Stimulated activated CD8-positive, alpha-beta memory T cell treated with anti-CD3 and anti-CD28 coated beads, Interleukin-4, amount 100 ng/mL, for 48 hours (primary cell): ENCODE measurements at places on chromosomes 11 and 22.

GRCh38 chr11:20597154-20597679 is 2.2 kb upstream of the SLC6A5 start:
- DNase-seq: no peak

DNA sequence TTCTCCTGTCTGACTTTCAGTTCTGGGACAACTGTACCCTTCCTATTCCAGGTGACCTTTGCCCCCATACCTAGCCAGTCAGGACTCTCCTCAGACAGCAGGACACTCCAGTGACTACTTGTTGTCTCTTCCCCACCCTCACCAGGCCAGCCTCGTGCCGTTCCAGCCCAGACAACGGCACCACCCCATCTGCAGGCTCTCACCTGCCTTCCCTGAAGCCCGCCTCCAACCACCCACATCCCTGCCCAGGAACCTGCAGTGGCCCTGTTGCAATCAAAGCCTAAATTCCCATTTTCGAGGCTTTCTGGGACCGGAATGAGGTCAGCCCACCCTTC is 3.7 kb downstream of the IL2RB start:
- peak; percentile 34 for DNase-seq

GRCh38 chr11:5367448-5368074 is 16.1 kb upstream of the OR51M1 start:
- DNase-seq: no peak

DNA sequence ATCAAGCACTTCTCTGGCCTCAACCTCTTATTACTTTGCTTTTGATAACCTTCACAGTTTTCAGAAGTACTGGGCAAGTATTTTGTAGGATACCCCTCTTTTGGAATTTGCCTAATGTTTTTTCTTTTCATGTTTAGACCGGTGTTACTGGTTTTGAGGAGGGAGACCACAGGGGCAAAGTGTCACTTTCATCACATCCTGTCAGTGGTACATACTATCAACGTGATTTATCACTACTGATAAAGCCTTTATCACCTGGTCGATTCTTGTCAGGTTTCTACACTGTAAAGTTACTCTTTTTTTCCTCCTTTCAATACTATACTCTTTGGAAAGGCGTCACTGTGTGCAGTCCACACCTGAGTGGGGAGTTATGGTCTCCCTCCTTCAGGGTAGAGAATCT is 26.7 kb downstream of the QSER1 start:
- no peak for DNase-seq

- no peak for DNase-seq
These were observed 12.3 kb downstream of the LTO1 start for GRCh38 chr11:69662806-69663205.

DNA sequence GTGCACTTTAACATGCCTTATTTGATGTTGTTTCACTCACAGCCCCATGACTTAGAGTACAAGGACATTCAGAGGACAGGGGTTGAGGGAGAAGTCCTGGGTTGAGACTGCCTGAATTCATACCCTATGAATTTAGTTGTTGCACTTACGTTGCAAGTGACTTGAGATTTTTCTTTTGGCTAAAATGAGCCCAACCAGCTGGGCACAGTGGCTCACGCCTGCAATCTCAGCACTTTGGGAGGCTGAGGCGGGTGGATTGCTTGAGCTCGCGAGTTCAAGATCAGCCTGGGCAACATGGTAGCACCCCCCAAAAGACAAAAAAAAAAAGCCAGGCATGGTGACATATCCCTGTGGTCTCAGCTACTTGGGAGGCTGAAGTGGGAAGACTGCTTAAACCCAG is 7.3 kb upstream of the GRK3 start:
- DNase-seq: no peak

DNA sequence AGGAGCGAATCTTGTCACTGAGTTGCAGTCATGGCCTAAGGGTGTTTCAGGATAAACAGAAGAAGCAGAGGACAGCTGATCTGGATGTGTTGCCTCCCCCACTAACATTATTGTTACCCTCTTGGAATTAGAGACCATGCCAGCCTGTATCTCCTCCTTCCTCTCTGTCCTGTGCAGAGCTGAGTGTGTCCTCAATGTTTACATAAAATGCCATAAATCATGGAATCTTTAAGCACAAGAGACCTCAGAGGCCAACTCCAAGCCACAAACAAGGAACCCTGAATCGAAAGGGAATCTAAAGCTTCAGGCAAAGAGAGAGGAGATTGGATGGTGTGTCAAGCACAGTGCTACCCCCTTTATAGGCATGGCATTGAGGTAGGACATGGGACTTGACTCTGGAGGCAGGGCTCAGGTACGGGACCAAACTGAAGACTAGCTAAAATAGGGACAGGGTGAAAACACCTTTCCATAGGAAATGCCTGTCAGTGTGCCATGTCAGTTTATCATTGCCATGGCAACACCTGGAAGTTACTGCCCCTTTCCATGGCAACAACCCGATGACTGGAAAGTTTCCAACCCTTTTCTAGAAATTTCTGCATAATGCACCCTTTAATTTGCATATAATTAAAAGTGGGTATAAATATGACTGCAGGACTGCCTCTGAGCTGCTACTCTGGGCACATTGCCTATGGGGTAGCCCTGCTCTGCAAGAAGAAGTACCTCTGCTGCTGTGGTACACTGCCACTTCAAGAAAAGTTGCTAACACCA is 489.7 kb downstream of the MIAT start:
- no peak for DNase-seq

GRCh38 chr22:46769191-46769675 is 6.8 kb downstream of the TBC1D22A start:
- DNase-seq: no peak

- DNase-seq: no peak
These were observed 1116.6 kb downstream of the BRD1 start for GRCh38 chr22:48711031-48711431.

- DNase-seq: no peak
These were observed 5.8 kb downstream of the ARL14EP start for GRCh38 chr11:30328681-30329080.

DNA sequence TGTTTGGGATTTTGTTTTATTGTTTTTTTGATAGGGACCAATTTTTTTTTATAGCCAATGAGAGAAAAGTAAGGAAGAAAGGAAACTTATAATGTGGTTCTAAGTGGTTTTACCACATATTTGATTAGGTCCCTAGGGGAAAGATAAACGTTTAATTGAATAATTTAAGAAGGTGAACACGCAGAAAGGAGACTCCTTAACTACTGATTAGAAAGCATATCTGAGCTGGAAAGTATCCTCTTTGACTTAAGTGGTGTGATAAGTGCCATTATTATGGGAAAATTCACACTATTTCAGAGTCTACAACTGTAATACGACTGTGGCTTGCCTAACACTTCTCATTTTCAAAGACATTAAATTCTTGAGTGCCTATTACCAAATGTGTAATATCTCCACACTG is 106.5 kb upstream of the GRAMD1B start:
- DNase-seq: no peak

- DNase-seq: no peak
These were observed 107.5 kb downstream of the FEZ1 start for GRCh38 chr11:125388611-125389010.

- DNase-seq: no peak
These were observed 243.7 kb downstream of the TTC28 start for GRCh38 chr22:28435982-28436381.

DNA sequence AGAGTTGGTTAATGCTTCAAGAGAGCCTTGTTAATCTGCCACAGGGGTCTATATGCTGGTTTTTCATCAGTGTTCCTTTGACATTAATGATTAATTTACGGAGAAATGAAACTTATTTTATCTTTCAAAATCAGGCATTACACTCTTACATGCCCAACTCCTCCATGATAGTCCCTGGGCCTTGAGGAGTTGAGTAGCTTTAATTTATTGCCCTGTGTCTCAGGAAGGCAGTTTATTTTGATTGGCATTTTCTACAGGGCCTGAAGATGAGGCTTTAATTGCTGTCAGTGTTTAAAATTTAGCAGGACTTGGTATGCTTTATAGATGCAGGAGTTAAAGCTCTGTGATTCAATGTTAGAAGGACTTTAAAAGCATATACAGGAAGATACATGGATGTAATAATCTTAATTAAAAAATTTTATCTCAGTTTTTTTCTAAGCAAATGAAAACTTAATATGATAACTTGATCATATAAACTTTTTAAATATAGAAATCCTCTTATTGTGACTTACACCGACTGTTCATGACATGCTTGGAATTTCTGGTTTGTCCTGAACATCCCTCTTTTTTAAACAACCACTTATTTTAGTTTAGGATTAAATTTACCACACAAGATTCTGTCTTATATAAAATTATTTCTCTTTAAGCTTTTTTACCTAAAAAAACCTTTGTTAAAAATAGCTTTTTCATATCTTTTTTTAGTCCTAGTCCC is 12.2 kb downstream of the GLYAT start:
- no peak for DNase-seq

DNA sequence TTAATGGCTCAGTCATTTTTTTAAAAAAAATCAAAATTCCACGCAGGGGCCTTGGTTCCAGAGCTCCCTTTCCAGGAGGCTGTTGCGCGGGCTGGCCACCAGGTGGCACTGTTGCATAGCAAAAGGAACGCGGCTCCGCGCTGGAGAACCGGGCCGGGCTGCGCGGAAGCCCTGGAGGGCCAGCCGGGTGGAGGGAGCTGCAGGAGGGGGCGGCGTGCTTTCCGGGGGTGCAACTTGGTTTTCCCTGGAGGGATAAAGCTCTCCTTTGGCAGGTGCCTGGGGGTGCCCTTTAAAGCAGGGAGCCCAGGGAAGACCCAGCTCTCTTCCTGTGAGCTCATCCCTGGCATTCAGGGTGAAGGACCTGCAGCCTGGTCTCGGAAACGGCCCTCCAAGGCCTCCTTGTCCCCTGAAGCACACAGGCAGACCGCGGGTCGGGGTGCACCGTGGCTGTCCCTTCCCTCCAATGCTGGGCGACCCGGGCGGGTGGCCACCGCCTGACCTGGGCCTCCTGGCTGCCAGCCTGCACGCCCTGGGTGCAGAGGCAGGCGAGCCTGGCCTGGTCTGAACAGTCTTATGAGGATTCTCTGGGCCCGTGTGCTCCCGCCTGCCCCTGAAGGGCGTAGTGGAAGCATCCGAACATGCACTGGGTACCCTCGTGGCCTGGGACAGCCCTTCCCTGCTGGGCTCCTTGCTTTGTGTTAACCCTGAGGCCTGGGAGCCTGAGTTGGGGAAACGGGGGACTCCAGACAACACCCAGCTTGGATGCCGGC is 23.4 kb downstream of the KRTAP5-5 start:
- DNase-seq: peak; percentile 90

DNA sequence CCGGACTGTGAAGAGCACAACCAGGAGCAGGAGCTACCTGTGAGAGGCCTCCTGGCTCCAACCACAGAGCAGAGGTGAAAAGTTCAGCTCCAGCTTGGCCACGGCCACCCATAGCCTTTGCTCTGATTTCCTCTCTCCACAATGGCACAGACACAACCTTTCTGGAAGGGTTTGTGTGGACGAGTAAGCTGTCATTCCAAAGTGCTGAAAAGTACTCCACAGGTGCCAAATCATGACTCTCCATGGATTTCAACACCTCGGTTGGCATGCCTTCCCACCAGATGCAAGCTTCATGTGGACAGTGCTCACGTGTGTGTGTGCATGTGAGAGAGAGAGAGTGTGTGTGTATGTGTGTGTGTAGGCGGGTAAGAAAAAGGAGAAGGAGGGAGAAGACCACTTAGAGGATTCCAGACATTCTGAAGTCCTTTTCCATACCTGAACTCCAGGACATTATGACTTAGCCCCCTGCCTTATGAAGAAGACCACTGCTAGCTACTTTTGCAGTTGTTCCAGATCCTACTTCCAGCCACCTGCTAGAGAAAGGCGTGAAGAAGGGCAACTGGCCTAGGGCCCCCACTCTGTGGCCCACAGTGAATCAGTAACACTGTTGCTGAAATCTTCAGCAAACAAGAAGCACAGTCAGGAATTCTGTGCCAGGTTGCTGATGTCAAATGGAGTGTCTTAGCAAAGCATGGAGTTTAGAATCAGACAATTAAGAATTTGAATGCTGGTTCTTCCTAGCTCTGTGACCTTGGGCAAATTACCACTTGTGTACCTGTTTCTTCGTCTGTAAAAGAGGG is 13.9 kb upstream of the NAV2 start:
- DNase-seq: no peak

GRCh38 chr11:73454987-73455386 is 78.8 kb downstream of the RELT start:
- DNase-seq: no peak

DNA sequence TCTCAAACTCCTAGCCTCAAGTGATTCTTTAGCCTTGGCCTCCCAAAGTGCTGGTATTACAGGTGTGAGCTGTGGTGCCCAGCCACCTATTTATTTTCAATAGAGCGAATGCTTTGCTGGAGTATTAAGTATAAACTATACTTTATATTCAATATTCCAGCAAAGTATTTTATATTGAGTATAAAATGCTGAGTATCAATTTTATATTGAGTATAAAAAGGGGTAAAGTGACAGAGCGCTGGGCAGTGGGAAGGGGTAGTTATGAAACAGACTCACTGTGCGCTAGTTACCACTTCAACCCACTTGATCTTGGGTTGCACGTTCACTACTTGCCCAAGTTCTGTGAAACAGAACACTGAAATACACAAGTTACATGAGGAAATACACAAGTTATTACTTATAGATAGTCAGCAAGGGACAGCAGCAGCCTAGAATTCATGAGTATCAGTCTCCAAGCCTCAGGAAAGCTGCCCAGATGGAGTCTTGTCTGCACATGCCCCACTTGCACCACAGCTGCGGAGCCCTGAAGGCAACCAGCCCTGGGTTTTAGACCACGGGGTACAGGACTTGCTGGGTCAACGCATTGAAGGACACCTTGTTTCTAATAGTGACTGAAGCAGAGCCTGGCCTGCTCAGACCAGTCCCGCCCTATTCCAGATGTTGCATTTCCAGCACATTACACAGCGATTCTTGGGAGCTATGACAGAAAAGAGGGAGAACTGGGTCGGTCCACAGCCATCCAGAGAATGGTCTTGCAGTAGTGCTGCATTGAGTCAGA is 51.6 kb upstream of the SYT13 start:
- DNase-seq: no peak

GRCh38 chr11:11135820-11136476 is 217.1 kb downstream of the CSNK2A3 start:
- no peak for DNase-seq

DNA sequence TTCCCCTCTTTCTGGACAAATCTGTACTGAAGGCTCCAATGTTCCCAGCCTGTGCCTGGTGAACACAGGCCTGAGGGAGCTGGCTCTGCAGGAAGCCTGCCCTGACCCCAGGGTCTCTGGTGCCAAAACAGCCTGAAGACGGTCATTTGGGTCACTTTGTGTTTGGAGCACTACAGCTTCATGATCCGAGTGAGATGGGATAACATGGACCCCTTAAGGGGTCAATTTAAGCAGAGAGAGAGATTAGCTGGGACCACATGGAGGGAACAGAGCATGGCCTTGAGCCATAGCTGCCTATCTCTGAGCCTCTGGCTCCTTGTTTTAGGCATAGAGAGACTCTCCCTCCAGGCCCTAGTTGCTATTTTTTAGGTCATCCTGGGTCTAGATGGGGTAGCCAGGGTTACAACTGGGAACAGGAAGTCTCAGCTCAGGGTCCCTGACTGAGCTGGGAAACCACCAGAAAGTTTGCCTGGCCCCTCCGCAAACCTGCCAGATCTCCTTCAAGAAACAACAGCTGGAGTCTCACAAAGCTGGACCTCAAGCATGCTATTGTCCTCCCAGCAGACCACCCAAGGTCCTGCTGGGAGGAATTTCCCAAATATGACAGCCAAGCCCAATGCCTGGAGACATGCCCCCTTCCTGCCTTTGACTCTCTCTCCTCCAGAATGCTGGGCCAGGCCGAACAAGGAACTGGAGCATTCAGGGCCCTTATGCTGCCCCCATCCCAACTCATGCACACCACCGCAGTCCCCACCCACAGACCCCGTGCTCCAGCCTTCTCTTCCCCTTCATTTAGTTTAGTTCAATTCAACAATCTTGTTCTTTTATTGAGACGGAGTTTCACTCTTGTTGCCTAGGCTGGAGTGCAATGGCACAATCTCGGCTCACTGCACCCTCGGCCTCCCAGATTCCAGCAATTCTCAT is 4.0 kb downstream of the SLCO2B1 start:
- no peak for DNase-seq
